Omental fat pad (tissue), 4 donors: ENCODE measurements at places on chromosomes 2 and 18.

GRCh38 chr2:204292439-204292838 lies 252.8 kb upstream of the PARD3B start:
- DNase-seq: no peak

DNA sequence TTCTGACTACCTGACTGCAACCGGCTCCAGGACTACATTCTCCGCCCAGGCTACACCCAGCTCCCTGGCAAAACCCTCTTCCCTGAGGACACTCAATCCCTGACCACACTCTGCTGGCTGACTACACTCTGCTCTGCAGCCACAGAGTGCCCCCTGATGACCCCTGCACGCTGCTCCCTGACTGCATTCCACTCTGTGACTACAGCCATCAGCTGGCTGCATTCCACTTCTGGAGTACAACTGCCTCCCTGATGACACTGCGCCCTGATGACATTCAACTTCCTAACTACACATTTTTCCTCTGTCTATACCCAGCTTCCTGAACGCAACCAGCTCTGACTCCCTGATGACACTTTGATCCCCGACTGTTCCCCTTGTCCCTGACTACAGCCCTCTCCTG lies 71.3 kb upstream of the NRXN1 start:
- no peak for DNase-seq

DNA sequence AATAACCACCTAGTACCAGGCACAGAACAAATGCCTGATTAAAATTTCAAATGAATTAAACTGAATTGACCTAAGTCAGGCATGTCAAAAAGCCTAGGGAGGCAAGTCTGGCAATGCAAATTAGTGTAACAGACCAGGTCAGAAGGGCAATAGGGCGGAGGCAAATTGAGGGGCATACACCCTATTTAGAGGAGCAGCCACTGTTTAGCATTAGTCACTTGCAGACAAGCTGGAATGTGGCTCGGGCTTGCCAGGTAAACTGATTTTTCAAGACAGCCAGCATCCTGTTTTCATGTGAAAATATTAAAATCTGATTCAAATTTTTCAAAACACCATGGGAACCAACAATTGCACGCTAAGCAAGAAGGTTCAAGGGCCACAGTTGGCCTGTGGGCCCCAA lies 160.3 kb downstream of the EN1 start:
- DNase-seq: no peak

DNA sequence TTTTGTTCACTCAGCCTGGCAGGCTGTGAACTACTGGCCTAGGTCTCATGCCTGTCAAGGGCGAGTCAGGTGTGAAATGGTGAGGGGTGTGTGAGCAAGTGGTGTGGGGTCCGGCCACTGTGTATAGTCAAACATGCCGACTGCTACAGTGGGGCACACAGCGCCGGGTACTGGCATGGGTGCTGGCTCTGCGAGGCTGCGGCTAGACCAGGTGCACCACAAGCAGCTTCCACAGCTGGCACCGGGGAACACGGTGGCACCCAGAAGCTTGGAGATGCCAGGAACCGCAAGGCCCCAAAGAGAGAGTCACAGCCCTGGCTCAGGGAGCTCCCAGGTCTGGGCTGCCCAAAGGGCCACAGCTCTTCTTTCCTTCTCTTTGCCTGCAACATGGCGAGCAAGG lies 49.7 kb downstream of the CCDC68 start:
- no peak for DNase-seq

DNA sequence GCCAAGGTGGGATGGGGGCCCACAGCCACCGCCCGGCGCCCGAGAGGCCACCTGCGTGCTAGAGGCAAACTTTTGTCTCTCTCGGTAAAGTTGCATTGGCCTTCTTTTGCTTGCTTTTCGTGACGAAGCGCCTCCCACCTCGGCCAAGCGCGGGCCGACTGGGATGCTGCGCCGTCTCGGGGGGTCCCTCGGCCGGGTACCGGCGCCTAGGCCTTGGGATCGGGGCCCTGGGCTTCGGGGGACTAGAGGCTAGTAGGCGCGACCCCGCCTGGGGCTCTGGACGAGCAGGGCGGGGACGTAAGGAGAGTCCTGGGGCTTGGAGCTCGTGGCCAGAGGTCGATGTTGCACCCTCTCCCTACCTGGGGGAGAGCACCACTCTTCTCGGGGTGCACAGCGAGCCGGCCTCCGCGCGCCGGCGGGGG lies 545 bp downstream of the GLI2 start:
- no peak for DNase-seq

GRCh38 chr2:195009202-195009601 lies 647.8 kb upstream of the SLC39A10 start:
- DNase-seq: no peak

GRCh38 chr2:203706403-203706802 lies at the start of gene CD28:
CD28 (plus strand) TSS chr2:203706639; CDS start chr2:203706697, 58 bp downstream.
- DNase-seq: no peak

DNA sequence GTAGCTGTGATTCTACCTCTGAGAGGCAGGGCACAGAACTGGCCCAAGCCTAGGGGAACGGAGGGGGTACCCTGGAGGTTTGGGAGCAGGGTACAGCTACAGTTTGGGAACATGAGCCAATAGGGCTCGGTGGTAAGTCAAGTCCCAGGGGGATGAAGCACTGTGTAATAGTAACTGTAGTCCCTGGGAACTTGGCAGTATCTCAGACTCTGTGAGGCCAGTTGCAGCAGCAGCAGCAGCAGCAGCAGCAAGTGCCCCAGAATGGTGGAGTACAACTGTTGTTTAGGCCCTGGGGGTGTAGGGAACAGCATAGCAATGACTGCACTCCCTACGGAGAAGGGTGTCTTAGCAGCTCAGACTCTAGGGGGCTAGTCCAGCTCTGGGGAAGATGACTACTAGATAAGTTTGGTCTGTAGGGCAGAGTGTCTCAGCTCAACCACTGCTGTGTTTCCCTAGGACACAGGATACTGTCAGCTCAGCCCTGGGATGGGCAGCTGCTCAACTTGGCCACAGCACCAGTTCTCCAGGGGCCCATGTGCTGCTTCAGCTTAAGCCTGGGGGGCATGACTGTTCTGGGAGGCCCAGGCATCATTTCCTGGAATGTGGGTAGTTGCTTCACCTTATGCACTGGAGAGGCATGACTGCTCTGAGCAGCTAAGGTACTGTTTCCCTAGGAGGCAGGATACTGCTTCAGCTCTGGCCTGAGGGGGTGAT lies 20.5 kb downstream of the CARF start:
- DNase-seq: no peak

- DNase-seq: no peak
These were observed 136.2 kb upstream of the ARHGAP28 start for GRCh38 chr18:6593142-6593885.

DNA sequence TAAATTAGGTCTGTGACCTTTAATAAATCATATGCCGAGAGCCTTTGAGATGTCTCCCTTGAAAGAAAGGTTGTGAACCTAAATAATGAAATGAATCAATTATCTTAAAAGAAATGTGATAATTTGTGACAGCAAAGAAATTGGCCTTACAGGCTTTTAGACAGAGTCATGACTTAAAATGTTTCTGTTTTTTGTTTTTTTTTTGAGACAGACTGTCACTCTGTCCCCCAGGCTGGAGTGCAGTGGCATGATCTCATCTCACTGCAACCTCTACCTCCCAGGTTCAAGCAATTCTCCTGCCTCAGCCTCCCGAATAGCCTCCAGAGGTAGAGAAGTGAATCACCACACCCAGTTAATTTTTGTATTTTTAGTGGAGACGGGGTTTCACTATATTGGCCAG lies 898.0 kb downstream of the CNTNAP5 start:
- no peak for DNase-seq

- no peak for DNase-seq
These were observed 151.8 kb upstream of the SERPINE2 start for GRCh38 chr2:224190936-224191270.

DNA sequence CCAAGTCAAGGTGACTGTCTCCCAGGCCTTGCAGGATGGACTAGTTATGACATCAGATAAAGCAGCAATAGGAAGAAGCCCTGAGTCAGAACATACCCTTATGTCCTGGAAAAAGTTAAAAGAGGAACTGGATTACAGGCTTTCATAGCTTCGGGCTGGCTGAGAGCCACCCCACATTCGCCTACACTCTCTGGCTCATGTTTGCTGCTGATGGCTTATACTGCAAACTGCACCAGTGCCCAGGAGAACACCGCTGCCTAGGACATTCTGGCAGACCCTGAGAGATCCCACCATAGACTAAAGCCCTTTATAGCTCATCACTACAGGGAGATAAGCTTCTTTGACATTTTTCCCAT lies 20.3 kb downstream of the SLC8A1 start:
- no peak for DNase-seq

- no peak for DNase-seq
These were observed 172.2 kb upstream of the SCN7A start for GRCh38 chr2:166665991-166666940.

DNA sequence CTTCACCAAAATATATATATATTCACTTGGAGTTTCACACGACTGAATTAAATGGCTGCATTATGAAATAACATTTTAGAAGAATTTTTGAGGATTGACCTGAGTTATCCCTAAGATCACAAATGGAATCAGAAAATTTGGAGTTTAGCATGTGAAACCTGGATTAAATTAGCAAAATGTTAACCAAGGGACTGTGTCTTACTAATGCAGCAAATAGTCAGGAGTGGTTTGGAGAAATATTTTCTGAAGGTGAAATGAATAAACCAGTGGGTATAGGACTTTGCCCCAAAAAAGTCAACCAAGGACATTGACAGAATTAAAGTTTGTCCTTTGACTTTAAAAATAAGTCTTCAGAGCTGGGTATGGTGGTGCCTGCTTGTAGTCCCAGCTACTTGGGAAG lies 111.2 kb downstream of the PRPF40A start:
- no peak for DNase-seq

GRCh38 chr2:5846881-5847280 lies 154.7 kb downstream of the SOX11 start:
- no peak for DNase-seq

GRCh38 chr2:64565949-64566710 lies 42.0 kb downstream of the AFTPH start:
- no peak for DNase-seq

DNA sequence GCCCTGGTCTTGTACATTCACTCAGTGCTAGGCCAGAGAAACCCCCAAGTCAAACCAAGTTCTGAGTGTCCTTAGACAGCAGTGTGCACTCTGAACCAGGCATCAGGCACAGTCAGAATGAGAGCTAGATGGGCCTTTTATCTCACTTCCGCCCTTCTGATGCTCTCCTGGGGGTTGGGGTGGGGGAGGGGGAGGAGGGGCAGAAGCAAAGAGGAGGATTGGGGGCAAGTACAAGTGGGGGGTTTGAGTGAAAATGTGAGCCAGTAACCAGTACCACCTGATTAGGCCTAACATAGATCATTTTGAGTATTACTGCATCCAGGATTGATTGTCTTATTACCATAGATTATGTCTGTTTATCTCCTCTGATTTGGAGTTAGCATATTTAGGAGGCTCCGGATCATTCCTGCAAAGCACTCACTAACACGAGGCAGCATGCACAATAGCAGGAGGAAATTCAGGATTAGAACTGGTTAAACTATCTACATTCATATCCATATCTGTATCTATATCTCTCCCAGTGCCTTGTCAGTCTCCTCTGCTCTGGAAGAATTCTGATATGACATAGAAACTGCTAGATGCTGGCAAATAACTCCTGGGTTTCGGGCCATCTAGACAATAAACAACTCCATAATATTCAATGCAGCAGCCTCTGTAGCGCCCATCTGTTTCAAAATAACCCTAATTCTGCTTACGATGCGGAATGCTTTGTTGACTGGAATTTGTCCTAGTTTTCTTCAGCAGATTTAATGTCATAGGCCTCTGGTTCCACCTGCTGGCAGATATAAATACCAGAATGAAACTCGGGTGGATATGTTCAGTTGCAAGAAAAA lies 149.1 kb downstream of the RHBDD1 start:
- DNase-seq: no peak

- DNase-seq: no peak
These were observed 5.7 kb downstream of the CHPF start for GRCh38 chr2:219537657-219538488.

- DNase-seq: no peak
These were observed 126.2 kb downstream of the EHBP1 start for GRCh38 chr2:62831729-62832128.

DNA sequence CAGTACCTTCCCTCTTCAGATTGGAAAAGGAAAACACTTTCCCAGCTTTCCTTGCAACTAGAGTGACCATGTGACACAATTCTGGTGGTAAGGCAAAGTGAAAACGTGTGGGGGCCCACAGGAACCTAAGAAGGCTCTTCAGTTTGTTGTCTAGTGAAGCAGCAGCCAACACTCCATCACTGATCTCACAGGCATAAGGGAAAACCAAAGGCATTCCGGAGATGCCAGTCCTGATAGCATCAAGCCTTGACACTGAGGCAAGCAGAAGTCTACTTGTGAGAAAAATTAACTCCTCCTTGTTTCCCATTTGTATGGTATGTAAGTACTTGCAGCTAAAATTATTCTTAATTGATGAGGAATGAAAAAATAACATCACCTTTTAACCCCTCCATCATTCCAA lies 88.3 kb downstream of the ETAA1 start:
- DNase-seq: no peak

DNA sequence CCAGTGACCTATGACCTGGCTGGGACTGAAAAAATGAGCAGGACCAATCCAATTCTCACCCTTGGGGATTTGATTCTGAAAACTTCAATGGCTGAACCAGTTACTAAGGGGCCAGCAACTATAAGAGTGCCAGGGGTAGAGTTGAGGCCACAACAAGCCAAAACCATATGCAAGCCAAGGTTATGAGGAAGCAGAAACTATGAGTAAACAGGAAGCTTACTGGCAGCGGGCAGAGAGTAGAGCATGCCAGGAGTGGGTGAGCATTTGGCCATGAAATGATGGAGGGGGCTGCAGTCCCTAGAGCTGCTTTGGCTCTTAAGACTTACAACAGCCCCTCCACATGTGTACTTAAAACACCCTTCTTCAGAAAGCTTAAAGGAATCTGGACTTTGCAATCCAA lies 82.4 kb downstream of the RBMS1 start:
- no peak for DNase-seq

GRCh38 chr2:238079874-238080327 lies 19.1 kb downstream of the SCLY start:
- no peak for DNase-seq

DNA sequence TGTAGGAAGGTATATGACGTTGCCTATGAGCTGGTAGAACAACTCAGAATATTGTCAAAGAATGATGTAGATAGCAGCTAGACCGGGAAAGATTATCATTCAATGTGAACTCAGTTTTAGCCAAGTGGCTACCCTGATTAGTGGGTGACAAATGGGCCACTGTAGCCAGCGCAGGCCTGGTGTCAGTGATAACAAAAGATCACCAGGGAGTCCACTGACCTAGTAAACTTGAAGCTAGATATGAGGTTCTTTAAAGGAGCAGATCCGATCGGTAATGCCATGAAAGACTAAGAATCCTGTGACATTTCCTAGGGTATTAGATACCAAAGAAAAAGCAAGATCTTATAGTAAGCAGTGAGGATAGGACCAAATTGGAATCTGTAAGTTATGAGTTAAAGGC lies 180.9 kb downstream of the GCA start:
- no peak for DNase-seq
